Adipose tissue (tissue), 3 donors: ENCODE measurements at places on chromosomes 13 and 19. TPM values are rescaled to one million over a fixed set of nuclear protein-coding genes. Genes with fewer than 3 reads are reported as not detected.

The HIF3A gene
- 9.5 TPM for polyA plus RNA-seq

The NXNL1 gene
- 1.6 TPM for polyA plus RNA-seq

The CEBPA gene
- 33.6 TPM for polyA plus RNA-seq

The PSG1 gene
- not detected for polyA plus RNA-seq

The ATP8B3 gene
- polyA plus RNA-seq: 1.8 TPM

The RUBCNL gene
- polyA plus RNA-seq: 0.35 TPM

The KLC3 gene
- polyA plus RNA-seq: 0.18 TPM

The ZNF177 gene
- 0.97 TPM for polyA plus RNA-seq

The KLK14 gene
- not detected for polyA plus RNA-seq

The MIER2 gene
- polyA plus RNA-seq: 26.9 TPM

The ADGRE2 gene
- polyA plus RNA-seq: 0.51 TPM

The RGL3 gene
- polyA plus RNA-seq: 23.6 TPM

The ZNF578 gene
- 0.27 TPM for polyA plus RNA-seq

The SOHLH2 gene
- polyA plus RNA-seq: 0.07 TPM

The DKKL1 gene
- polyA plus RNA-seq: not detected

The SIGLEC7 gene
- polyA plus RNA-seq: 0.59 TPM

The TLE6 gene
- polyA plus RNA-seq: 0.77 TPM

The NTN5 gene
- 0.23 TPM for polyA plus RNA-seq

The PTGIR gene
- 3.5 TPM for polyA plus RNA-seq

The B3GNT8 gene
- 1.6 TPM for polyA plus RNA-seq

The VSTM2B gene
- polyA plus RNA-seq: not detected

The ZNF845 gene
- polyA plus RNA-seq: 1.3 TPM
